Activated T-helper 17 cell treated with anti-CD3 and anti-CD28 coated beads, Interleukin-2, amount 50 U/mL, for 72 hours (primary cell): ENCODE measurements at places on chromosomes 4 and X.

DNA sequence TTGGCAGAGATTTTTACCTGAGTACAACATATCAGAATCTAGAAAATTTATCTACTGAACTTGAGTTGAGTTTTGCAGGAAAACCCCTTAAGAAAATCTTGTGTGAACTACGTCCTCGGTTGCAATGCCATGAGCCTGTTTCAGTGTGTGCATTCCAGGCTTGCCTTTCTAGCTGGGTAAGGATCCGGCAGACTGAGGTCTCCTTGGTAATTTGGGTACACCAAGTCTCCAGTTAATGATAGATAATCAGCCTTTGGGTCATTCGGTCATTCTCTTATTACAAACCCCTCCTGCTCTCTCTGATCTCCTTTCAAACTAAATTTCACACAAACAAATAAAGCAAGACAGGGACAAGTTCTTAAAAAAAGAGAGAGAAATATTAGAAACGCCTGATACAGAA, 5.9 kb upstream of the HAND2 start:
- ATAC-seq = no peak

GRCh38 chr4:27463816-27464215, 603.2 kb downstream of the STIM2 start:
- ATAC-seq = no peak

GRCh38 chrX:1411326-1411725, 19.4 kb upstream of the SLC25A6 start:
- ATAC-seq = no peak

GRCh38 chr4:130511776-130512175, 1415.8 kb downstream of the C4orf33 start:
- ATAC-seq = no peak

GRCh38 chr4:75643651-75644050, 13.3 kb upstream of the CDKL2 start:
- ATAC-seq = no peak

DNA sequence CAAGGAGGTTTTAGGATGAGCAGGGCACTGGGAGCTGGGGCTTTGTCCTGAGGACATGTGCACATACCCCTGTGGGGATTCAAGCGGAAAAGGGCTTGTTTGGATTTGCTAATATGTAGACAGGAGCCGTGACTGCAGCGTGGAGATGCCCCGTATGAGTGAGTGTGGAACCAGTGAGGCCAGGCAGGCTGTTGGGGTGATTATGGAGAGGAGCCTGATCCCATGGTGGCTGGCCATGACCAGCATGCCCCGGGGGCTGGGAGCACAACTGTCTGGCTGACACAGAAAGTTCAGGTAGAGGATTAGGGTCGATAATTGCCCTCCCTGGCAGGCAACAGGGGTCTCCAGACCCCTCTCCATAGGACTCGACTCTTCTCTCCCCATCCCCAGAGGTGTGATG, 68.8 kb upstream of the STX18 start:
- no peak for ATAC-seq

DNA sequence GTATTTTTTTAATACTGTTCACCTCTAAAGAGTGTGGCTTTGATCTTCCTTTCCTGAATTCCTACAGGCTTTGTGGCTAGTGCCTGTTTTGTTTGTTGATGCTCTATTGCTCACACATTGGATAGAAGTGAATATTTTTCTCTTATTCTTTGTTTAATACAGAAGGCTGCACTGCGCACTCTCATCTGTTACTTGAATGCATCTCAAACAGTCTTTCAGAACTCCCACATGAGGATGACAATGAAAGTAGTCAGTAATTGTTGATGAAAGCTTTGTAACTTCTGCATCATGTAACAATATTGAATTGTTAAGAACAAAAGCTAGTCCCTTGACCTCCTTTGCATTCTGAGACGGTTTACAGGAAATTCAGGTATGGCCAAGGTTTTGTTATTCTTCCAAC, 29.1 kb upstream of the GALNT7 start:
- no peak for ATAC-seq

- ATAC-seq = peak; percentile 59
These were observed 33.5 kb downstream of the SMS start for GRCh38 chrX:21974011-21974385.

GRCh38 chrX:68588602-68589371, 58.7 kb upstream of the STARD8 start:
- ATAC-seq = no peak

- no peak for ATAC-seq
These were observed 107.1 kb upstream of the ADRA2C start for GRCh38 chr4:3659131-3659530.

DNA sequence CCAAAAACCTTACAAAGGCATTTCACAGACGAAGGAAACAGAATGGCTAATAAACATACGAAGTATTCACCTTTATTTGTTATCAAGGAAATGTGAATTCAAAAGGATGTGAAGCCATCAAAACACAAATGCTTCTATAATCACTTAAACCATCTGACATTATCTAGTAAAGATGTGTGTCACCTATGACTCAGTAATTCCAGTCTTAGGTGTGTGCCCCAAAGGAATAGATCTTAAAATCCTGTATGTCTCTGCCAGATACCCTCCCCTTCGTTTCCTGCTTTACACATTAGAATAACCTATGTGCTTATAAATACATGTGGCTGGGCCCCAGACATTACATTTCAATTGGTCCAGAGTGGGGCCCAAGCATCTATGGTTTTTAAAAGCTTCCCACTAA, 41.8 kb upstream of the CEP135 start:
- peak; percentile 87 for ATAC-seq

- no peak for ATAC-seq
These were observed 70.6 kb downstream of the ARFIP1 start for GRCh38 chr4:152850377-152850776.

- no peak for ATAC-seq
These were observed 199.5 kb downstream of the HHIP start for GRCh38 chr4:144845411-144845810.

- ATAC-seq = no peak
These were observed 72.9 kb upstream of the SPIN4 start for GRCh38 chrX:63424063-63424462.

- no peak for ATAC-seq
These were observed 62.3 kb upstream of the TLL1 start for GRCh38 chr4:165810726-165811125.

DNA sequence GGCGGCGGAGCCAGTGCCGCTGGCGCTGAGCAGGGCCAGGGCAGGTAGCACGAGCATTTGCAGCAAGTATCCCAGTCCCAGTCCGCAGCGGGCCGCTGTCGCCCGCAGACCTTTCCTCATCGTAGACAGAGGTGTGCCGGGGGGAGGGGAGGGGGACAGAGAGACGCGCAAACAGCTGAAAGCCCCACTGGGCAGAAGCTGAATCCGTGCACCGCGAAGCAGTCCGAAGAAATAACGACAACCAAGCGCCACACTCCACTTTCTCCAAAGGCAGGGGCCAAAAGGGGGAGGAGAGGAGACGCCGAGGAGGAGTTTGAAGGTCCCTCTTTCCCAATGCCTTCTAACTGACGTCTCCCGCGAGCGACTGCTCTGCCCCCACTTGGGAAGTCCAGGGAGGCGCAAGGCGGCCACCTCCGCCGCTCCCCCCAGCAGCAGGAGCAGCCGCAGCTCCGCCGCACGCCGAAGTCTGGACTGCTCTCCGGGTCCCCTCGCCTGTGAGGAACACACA, at the start of gene UNC5C:
UNC5C (minus strand) TSS at position 236 of the 508 bp plus-strand sequence.
- ATAC-seq = peak; percentile 2

DNA sequence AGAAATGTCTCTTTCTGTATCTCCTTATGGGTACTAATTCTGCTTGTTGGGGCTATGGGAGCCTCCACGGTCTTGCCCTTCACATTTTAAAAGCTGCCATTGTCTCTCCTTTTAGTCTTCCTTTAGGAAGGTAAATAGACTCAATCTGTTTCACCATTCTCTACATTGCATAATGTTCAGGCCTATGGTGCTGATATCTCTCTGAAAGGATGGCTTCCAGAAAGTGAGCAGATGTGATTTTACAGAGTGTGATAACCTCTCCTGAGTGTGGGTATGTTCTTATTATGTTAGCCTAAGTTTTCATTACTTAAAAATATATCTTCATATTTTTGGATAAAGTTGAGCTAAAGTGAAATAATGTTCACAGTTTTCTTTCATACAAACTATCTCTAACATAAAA, 254.0 kb upstream of the PITX2 start:
- no peak for ATAC-seq

GRCh38 chr4:58669783-58670182, 1559.6 kb upstream of the IGFBP7 start:
- no peak for ATAC-seq

DNA sequence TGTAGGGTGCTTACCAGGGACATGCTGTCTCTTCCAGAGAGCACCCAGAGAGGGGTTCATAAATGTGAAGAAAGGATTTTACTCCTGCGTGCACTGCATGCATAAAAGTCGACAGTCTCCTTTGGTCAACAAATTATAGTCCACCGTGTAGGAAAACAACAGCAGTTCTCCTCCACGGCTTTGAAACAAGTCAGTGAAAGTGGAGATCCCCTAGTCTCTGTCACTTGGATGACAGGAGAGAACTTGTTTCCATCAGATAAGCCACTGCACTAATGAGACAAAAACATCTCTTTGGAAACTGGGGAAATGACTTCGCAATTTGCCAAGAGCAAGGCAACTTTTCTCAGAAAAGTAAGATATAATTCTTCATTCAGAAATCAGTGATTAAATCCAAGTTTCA, 9.7 kb downstream of the UNC5C start:
- ATAC-seq = no peak

DNA sequence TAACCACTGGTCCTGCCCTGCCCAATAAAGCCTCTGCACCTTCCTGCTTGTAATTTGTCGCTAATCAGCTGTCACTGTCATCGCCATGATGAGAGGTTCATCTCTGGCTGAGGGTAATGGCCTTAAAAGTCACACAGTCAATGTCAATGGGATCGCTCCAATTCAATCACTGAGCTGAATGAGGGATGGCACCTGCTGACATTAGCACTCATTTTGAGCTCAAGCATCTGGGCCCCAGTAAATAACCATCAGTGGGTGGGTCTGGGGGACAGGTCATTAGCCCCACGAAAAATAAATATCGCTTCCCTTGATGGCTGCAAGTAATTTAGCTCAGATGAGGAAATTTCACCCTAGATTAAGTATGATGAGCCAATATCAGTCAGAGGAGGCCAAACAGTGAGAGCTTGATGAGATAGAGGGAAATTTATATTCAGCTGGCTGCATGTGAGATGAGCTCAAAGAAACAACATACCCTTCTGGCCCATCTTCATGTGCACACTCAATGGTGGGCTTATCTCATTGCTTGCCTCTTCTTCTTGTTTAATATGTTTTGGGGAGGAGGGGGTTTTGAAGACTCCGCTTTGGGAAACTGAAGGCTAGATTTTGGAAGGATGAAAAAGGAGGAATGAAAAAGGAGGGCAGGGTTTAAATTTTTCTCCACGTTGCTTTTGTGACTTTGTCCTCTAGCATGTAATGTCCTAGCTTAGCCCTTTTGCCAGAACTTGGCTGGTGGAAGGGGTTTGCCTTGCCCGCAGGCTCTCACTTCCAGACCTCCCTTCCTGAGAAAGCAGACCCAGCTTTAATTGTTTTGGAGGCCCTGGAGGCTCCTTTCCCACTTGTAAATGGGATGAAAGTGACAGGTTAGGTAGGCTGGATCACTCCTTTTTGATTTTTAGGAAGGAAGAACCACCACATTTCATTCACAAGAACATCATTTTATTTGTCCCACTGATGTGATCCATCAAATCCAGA, 84.8 kb upstream of the PAQR3 start:
- no peak for ATAC-seq

- ATAC-seq = no peak
These were observed 176.2 kb downstream of the MID1 start for GRCh38 chrX:10444204-10444603.

GRCh38 chr4:185950891-185951290, 118.1 kb upstream of the TLR3 start:
- ATAC-seq = no peak

- no peak for ATAC-seq
These were observed 15.4 kb upstream of the TLR2 start for GRCh38 chr4:153668647-153669046.

DNA sequence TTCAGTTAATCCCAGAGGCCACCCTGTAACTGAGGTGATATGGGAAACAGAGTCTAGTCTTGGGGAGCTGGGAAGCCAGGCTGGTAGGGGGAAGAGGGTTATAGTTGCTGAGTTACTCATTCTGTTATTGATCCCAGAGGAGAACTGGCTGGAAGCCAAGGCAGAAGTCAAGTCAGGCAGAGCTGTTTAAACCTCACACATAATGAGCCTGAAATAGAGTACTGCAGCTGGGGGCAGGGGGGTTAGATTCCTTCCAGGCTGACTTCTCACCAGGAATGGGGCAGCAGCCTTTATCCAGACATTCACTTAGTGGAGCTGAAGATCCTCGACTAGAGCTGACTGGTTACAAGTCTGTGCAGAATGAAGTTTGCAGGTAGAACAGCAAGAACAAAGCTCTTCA, 144.9 kb downstream of the C4orf33 start:
- no peak for ATAC-seq

- no peak for ATAC-seq
These were observed 1248.8 kb downstream of the ADGRL3 start for GRCh38 chr4:62448911-62449310.

DNA sequence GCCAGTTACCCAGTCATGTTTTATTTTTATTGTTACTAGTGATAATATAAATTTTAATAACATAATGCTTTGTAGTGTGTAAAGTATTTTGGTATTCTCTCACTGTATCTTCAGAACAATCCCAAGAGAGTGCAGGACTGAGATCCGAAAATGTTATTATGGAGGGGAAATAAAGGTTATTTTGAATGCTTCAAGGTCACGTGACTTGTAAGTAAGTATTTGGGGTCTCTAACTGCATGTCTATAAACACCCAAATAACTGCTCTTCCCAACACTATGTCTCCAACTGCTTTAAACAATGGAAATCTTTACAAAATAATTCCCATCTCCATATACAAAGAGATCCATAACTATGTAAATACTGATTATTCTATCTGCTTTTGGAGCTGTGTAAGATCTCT, 302.2 kb downstream of the LDB2 start:
- ATAC-seq = no peak

DNA sequence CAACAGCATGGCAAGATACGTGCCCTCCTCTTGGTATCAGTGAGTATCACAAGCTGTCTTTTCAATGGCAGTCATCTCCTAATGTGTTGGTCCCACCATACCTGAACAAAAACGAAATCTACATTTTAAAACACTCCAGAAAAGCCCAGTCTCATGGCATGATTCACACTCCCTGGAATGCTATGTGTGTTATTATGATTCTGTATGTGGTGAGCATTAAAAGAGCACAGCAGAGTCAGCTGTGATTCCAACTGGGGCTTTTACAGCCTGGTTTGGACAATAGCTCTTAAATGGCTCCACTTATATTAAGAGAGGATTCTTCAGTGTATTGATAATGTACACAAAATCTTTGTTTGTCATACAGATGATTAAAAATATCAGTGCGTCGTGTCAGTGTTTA, 274.1 kb upstream of the GK2 start:
- no peak for ATAC-seq

- ATAC-seq = peak; percentile 42
These were observed 205.4 kb downstream of the SPRY1 start for GRCh38 chr4:123602007-123602406.

DNA sequence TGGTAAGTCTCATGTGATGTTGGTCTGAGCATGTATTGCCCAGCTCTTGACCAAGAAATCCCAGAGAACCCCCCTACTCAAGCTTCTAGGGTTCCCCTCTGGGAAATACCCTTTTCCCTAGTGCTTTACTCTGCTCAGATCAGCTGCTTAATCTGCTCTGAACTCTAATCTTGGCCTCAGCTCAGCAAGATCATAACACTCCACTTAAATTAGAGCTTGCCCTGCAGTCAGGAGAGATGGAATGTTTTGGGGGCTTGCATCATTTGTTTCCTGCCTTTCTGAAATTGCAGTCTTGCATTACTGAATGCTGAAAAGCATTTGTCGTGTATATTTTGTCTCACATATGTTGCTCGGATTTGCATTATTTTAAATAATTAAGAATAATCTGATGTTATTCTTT, 1153.6 kb downstream of the FSTL5 start:
- no peak for ATAC-seq
